T-helper 22 cell (primary cell): ENCODE measurements at places on chromosomes 4 and X.

DNA sequence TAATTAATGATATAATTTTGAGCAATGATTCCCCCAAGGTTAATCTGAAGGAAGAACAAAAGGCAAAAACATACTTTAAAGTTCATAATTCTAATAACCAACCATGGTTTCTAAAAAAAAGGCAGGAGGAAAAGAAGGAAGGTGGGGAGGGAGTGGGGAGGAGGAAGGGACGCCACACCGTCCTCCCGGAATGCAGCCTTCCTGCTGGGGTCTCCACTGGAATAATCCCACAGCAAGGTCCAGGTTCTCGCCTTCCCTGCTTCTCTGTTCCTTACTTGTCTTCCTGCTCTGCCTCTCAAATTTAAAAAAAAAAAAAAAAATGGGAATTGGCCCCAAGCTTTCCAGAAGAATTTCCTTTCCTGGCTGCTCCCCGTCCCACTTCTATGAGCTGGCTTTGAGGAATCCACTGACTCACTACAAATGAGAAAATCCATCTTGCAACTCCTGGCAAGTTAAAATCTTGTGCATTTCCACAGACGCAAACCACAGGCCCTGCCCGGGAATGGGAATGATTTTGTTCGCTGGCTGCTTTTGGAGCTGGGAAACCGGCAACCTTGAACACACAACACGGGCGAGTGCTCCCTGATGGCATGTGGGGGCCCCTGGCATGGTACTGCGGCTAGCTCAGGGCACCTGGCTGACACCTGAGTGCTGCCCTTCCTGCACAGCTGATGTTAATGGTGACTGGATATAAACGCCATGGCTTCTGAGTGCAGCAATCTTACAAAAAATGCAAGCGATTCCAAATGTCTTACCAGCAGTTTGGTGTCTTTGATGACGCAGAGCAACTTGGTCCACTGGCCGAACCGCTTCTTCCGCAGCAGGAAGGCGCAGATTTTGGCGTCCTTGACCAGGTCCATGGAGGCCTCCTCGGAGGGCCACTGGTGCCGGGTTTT, 97.0 kb downstream of the AFAP1 start:
- no peak for DNase-seq

GRCh38 chr4:184097241-184097605, 120.5 kb downstream of the ENPP6 start:
- no peak for DNase-seq

GRCh38 chr4:90121676-90122354, 5.4 kb upstream of the CCSER1 start:
- DNase-seq, result no peak

DNA sequence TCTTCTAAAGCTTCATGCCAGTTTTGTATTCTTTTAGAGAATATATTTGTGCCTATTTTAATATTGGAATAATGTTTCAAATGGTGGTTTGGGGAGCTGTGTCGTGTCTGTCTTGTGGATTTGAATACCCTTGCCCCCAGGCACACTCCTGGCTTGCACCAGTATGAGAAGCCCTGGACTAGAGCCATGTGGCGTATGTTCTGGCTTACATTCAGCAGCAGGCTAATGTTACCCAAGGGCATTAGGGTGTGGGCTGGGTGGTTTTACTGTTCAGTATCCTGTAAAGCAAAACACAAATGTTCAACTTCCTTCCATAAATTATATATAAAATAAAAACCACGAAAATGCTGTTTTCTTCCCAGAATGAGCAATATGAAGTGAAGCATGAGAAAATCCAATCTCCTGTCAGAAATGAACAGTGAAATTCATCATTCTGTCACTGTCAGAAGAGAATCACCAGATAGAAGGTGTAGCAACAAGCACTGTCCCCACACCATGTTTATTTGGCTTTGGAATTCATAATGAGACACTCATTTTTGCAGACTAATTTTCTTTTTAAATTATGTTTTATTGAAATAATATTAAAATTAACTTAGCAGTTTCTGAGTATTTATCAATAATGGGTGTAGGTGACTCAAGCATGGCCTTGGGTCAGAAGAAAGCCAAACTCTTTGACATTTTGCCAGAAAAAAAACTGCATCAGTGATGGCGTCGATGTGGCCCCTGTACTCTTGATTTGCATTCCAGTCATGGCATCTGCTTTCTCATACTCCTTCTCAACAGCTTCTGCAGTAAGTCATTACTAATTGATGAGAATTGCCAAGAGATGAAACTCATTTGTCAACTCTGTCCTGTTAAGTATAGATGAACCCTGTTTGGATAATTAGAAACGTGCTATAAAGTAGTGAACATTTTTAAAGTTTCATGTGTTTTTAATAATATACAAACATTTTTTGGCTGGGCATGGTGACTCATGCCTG, 43.8 kb downstream of the WWC2 start:
- DNase-seq, result no peak

GRCh38 chr4:123749383-123749782, 352.8 kb downstream of the SPRY1 start:
- no peak for DNase-seq

DNA sequence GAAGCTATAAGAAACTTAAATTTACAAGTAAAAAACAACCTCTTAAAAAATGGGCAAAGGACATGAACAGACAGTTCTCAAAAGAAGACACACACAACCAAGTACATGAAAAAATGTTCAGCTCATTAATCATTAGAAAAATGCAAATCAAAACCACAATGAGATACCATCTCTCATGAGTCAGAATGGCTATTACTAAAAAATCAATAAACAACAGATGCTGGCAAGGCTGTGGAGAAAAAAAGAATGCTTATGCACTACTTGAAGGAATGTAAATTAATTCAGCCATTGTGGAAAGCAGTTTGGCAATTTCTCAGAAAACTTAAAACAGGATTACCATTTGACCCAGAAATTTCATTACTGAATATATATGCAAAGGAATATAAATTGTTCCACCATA, 666.3 kb upstream of the GRIA3 start:
- DNase-seq, result no peak

- DNase-seq, result no peak
Measured at GRCh38 chrX:100674705-100675104, 30.7 kb downstream of the SRPX2 start.

DNA sequence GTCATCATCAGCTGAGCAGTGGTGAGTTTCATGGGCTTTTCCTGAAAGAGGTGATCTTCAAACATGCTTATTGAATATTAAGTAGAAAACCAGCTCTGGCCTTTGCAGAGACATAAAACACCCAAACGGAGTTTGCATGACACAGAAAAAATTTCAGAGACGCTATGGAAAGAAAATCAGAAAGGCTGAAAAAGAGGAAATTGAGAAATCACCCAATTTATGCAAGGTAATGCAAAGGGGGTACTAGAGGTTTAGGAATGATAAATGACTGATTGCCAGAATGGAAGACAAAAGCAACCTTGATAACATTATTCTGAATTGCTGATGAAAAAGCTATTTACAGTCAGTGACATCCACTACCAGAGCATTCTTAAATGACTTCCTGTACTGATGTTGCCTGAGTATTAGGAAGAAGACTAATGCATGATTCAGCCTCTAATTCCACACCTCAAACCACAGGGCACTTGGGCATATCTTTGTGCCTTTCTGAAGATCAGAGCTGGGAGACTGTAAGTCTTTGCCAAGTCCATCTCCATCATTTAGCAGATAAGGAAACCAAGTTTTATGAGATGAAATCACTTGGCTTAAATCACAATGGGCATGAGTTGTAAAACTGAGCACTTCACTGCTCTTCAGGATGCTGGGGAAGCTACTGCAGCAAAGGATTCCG, 565.7 kb downstream of the PPARGC1A start:
- no peak for DNase-seq

- DNase-seq, result no peak
Measured at GRCh38 chr4:118909173-118909956, 20.7 kb downstream of the SYNPO2 start.

DNA sequence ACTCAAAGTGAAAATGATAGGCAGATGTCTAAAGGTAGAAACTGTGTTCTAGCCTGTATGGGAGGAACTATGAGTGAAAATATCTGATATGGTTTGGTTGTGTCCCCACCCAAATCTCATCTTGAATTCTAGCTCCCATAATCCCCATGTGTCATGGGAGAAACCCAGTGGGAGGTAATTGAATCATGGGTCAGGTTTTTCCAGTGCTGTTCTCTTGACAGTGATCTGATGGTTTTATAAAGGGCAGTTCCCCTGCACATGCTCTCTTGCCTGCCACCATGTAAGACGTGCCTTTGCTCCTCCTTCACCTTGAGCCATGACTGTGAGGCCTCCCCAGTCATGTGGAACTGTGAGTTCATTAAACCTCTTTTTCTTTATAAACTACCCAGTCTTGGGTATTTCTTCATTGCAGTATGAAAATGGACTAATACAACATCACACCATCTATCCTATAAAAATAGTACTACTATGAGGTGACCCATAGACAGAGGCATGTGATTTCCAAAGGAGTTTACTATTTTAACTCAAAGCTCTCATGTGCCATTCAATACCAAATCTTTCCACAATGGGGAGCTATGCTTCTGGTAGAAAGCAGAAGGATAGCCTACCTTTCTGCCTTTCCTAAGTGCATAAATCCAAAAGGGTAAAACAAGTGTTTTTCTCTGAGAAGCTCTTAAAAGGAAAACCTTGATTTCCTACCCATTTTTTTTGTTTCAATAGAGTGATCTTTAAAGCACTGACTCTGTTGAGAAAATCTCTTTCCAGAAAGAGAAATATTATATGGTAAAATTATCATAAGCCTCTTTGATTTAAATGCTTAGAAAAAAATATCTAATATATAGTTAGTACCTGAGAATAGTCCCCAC, 38.8 kb downstream of the SEC31A start:
- no peak for DNase-seq

DNA sequence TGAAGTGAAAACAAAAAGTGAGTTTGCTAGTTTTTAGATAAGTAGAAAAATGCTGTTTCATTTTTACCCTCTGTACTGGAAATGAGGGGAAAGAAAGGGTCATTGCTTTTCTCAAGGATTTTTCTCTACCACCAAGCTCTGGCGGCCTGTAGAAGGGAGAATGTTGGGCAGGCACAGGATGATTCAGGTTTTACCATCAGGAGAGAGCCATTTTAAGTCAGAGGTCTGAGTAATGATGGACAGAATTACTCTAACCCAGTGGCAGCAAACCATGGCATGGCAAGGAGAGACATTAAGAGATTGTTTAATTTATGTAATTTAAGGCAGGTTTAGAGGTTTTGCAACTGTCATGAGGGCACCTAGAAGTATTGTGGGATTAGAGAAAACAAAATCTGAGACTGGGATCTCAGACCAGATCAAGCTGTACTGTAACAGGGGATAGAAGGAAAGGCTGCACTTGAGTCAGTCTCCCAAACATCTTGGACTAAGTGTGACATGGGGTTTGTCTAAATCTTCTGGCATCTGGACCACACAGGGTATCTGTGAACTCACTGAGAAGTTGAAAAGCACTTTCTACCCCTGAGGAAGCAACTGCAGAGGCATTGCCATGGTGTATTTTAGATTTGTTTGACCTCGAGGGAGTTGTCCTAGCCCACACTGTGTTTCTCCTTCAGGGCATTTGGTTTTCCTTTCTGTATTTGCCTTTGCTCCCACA, 81.6 kb downstream of the BANK1 start:
- no peak for DNase-seq

- no peak for DNase-seq
Measured at GRCh38 chr4:95304898-95305297, 243.9 kb downstream of the UNC5C start.

- DNase-seq, result no peak
Measured at GRCh38 chrX:103124284-103124683, 31.3 kb upstream of the NXF3 start.

- DNase-seq, result no peak
Measured at GRCh38 chrX:72048510-72049455, 82.9 kb downstream of the RTL5 start.

DNA sequence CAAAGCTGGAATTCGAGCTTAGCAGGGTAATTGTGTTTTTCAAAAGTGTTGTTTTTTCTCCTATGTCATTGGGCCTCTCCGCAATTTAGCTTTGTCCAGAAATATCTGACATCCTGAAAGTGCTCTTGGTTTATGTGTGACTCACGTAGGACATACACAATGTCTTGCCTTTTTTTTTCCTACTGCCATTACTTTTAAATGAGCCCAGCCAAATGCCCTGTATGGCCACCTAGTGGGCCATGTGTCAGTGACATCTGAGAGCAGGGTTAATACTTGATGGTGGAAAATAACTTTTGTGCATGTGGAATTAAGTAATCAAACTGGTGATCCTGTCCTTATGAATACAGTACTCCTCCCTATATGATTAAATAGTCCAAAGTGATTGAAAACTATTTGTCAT, 1411.1 kb upstream of the TENM3 start:
- DNase-seq, result no peak

GRCh38 chr4:107835406-107835805, 10.7 kb downstream of the SGMS2 start:
- DNase-seq, result no peak

DNA sequence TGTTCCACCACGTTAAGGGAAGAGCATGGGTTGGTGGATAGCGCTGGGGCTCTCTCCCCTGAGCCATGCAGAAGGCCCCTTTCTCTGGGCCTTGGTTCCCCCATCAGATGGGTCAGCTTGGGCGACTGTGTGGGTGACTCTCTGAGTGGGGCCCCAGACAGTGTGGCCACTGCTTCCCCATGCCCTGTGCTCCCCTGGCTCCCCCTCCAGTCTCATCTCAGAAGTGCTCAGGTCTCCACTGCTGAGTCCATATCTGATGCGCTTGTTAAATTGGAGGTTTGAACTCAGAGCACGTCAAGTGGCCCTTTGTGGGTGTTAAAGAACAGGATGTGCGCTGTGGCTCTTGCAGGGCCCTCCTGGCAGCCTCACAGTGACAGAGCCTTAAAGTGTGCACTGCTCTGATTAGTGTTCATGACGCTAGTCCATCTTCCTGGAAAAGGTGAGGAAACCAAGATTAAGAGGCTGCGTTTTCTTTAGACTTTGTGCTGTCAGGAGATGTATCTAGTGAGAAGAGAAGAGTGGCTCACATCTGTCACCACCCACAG, 59.8 kb downstream of the NELFA start:
- DNase-seq, result no peak

DNA sequence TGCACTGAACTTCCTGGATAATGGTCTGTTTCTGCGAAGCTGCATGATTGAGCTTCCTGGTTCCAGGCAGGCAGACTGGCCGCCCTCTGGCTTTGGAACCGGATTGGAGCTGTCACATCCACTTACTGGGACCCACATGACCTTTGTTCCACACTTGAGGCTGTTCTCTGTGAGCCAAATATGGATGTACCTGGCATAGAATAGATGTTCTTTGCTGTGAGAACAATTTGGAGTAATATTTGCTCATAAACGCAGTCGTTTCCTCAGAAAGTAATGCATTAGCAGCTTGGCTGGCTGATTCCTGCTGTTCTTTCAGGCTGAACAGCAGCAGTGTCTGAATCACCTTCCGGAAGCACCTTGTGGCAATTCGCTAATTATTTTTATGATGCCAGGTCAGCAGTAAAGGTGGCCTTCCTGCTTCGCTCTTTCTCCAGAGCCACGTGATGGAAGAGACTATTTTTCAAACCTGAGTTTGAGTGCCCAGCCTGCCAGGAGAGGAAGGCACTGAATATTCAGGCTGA, 78.1 kb upstream of the BOD1L1 start:
- no peak for DNase-seq

GRCh38 chr4:115215935-115216334, 102.5 kb upstream of the NDST4 start:
- no peak for DNase-seq
